ENCODE measurements at places on chromosomes 6 and 20.

GRCh38 chr6:20688710-20689500 is 154.6 kb downstream of the CDKAL1 start:
- no peak for DNase-seq

DNA sequence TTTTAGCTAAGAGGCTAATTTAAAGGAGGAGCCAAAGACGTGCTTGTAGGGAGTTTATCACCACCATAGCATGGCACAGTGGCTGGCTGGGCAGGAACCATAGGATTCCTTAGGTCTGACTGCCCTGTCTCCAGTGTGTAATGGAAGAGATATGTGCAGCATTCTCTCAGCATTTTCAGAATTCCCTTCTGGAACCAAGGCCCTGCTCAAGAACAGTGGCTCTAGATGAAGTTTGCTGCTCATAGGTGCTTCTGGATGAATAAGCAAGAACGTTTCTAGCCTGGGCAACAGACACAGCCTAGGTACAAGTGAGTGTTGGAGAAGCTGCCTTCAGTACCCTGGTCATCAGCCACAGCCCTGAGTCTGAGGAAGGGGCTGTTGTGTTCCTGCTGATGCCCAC is 69.1 kb downstream of the LCA5 start:
- no peak for DNase-seq

- DNase-seq, result no peak
These were observed 244.8 kb upstream of the CDYL start for GRCh38 chr6:4531406-4531805.

GRCh38 chr20:12924126-12924525 is 84.6 kb upstream of the SPTLC3 start:
- DNase-seq, result peak; percentile 30

- no peak for DNase-seq
These were observed 9.5 kb upstream of the DST start for GRCh38 chr6:56652231-56652630.

- peak; percentile 22 for DNase-seq
These were observed 1.6 kb upstream of the ATXN1 start for GRCh38 chr6:16762550-16763477.

GRCh38 chr6:38407192-38407591 is 232.5 kb downstream of the BTBD9 start:
- no peak for DNase-seq

GRCh38 chr6:163730246-163731210 is 316.0 kb downstream of the QKI start:
- DNase-seq, result no peak

DNA sequence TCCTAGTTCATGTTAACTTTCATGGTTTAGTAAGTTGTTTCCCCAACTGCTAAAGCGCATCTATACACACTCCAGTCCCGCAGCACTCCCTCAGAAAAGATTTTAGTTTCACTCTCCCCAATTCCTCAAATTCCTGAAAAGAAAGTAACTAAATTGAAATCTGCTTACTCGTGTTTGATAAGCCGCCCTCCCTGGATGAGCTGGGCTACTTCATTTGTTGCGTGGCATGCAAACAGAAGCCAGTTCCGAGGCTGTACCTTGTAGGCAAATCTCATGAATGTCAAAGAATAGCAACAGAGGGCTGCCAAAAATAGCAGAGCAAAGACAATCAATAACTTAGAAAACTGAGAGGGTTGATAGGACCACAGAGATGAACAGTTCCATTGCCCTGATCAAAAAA is 16.9 kb downstream of the MPC1 start:
- DNase-seq, result no peak

GRCh38 chr6:167298127-167298526 is 7.0 kb downstream of the UNC93A start:
- no peak for DNase-seq

DNA sequence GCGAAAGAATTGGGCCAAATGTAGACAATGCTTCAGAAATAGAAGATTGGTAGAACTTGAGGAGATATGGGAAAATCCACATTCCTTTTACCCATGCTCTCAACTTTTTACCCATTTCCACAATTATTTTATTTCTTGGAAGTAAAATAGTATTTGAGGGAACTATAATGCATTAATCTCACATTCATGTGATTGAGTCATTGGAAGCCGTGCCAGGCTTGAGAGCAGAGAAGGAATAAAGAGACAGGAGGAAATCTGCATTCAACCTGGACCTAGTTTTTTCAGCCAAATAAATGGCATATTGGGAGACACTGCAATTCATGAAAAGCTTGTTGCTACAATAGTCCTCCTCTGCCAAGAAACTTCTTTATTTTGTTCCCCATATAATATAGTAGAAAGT is 2.8 kb upstream of the NUP153 start:
- no peak for DNase-seq

GRCh38 chr6:42138630-42139619 is 3.5 kb downstream of the C6orf132 start:
- peak; percentile 75 for DNase-seq

DNA sequence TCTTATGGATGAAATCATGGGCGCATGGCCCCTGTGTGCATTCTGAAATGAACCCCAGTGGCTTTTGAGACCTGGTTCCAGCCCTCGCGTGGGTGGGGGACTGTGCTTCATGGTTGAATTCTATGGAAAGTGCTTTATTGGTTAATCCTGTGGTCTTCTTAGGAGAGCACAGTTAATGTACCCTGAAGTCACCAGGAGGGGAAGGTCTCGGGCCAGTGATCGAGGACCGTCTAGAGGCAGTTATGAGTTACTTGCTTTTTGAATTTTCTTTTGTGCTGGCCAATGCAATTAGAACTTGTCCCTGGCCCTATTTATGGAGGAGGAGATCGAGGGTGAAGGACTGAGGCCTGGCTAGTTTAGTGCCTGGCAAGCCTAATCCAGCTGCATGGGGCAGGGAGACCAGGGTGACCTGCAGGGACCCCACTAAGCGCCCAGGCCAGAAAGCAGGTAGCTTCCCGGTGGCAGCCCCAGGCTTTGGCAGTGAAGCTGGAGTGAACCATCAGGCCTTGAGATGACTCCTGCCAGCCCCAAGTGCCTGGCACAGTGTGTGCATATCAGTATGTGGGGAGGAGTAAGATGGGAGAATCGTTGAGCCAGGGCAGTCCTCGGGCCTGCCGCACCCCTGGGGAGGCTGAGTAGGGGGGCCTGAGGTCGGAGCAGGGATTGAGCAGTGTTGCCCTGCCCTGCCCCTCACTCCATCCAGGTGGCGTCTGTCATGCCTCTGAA is 144.6 kb upstream of the RNF24 start:
- DNase-seq, result no peak

- DNase-seq, result no peak
These were observed 95.3 kb upstream of the C6orf118 start for GRCh38 chr6:165404697-165405096.

- no peak for DNase-seq
These were observed 227.3 kb downstream of the TBXT start for GRCh38 chr6:165940366-165940765.

- no peak for DNase-seq
These were observed 12.1 kb downstream of the CLDN20 start for GRCh38 chr6:155275808-155276480.

DNA sequence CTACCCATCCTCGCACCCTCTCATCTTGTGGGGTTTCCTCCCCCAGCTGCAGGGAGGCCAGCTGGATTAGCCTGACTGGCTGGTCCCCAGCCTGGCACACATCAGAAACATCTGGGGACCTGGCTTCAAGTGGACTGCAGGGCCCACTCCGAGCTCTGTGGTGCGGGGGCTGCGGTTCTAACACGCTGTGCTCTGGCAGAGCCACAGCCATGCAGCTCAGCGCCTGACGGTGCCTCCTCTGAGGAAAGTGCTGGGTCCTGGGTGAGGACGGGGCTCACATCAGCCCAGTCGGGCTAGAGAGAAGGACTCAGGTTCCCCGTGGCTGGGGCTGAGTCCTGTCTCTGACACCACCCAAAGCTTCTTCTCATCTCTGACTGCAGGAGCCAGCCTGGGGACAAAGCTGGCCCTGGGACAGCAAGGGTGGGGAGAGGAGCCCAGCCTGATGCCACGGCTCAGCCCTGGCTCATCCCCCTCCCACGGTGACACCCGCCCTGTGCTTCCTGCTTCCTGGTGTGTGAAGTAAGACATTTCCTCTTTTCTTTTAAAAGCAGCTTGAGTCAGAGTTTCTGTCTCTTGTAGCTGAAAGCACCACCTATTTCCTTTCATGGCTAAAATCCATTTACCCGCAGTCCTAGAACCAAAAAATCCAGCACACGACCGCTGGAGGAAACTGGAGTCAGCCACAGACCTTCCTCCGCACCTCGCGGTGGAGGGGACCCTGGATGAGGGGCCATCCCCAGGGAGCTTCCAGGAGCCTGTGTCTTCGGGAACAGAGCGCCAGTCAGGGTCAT is 127.4 kb upstream of the AFDN start:
- no peak for DNase-seq

DNA sequence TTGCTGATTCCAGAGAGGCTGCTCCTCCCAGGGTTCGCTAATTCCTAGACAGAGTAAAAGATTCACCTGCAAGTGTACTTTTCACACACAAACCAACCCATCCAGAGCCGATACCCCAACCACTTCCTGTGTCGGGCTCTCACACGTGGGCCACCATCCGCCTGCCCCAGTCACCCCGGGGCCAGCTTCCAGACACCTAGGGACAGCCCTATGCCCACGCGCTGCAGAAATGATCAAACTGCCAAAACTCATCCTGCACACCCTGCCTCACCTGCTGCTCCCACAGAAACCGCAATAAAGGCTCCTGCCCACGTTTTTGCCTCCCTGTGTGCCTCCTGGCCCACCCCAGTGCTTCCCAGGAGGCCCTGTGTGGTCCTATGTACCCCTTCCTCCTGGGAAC is 59.5 kb downstream of the PSMG4 start:
- no peak for DNase-seq

DNA sequence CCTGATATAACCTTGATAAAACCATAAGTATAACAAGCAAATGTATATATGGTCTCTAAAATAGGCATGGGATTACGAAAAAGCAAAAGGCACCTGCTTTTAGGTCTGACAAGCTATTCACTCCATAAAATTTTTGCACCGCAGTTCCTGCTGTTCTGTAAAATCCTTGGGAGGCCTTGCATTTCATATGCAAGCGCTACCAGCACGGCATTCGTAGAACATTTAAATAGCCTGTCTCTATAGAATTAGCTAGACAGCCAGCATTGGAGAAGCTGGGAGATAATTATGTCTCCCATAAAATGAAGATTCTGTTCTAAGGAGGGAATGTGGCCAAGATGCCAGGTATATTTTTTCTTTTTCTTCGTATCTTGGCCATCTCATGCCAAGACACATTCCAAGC is 64.5 kb upstream of the ATXN1 start:
- no peak for DNase-seq

DNA sequence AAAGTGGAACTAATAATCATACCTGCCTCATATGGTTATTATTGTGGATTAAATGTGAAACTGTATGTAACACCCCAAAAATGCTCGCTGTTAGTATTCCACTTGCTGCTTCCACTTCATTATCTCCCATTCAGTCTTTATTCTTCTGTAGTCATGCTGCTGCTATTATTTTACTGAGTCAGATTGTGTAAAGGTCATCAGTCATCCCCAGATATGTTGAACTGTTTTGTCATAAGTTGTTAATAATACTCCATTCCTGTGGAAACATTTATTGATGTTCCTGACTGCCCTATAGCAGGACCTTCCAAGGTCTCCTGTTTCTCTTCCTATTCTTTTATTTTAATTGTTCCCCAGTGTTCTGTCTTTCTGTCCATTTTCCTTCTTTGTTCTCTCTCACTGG is 1148.3 kb downstream of the EPHA7 start:
- no peak for DNase-seq
